Small intestine (tissue), 16 donors: ENCODE measurements at places on chromosomes 5 and 9. TPM values are rescaled to one million over a fixed set of nuclear protein-coding genes. Genes with fewer than 3 reads are reported as not detected.

Gene ABCA1
- polyA plus RNA-seq: 3.2 TPM

GRCh38 chr5:162325143-162325727 is 257.7 kb downstream of the GABRG2 start:
- no peaks in the 10 kb centered on the region for H3K36me3 ChIP-seq
- no peak for DNase-seq
- H3K27me3 ChIP-seq: no peaks in the 10 kb centered on the region
- no peak overlapping the region for H3K27ac ChIP-seq

Gene TGFBI
- 4.2 TPM for polyA plus RNA-seq

GRCh38 chr9:126211441-126212074 is 115.1 kb upstream of the MVB12B start:
- no peaks in the 10 kb centered on the region for H3K27me3 ChIP-seq
- no peak for DNase-seq
- H3K4me1 ChIP-seq: no peaks in the 10 kb centered on the region
- H3K4me3 ChIP-seq: no peak overlapping the region
- H3K36me3 ChIP-seq: no peaks in the 10 kb centered on the region

Gene REEP2
- 6.0 TPM for polyA plus RNA-seq

Gene TEX48
- polyA plus RNA-seq: not detected

GRCh38 chr9:86843206-86843605 is 104.1 kb downstream of the GAS1 start:
- peak; percentile 25 for DNase-seq
- H3K27me3 ChIP-seq: no peaks in the 10 kb centered on the region
- H3K4me1 ChIP-seq: no peaks in the 10 kb centered on the region
- no peaks in the 10 kb centered on the region for H3K36me3 ChIP-seq
- no peak overlapping the region for H3K27ac ChIP-seq

- H3K27ac ChIP-seq: no peak overlapping the region
- peak; percentile 38 for DNase-seq
- H3K4me1 ChIP-seq: no peaks in the 10 kb centered on the region
- H3K36me3 ChIP-seq: no peaks in the 10 kb centered on the region
- H3K27me3 ChIP-seq: no peaks in the 10 kb centered on the region
Measured at GRCh38 chr5:131114754-131115153, 50.3 kb downstream of the HINT1 start.

- no peaks in the 10 kb centered on the region for H3K4me1 ChIP-seq
- H3K27me3 ChIP-seq: no peaks in the 10 kb centered on the region
- H3K27ac ChIP-seq: no peak overlapping the region
- no peaks in the 10 kb centered on the region for H3K36me3 ChIP-seq
- no peak for DNase-seq
Measured at GRCh38 chr5:93100428-93100827, 480.6 kb downstream of the NR2F1-AS1 start.

DNA sequence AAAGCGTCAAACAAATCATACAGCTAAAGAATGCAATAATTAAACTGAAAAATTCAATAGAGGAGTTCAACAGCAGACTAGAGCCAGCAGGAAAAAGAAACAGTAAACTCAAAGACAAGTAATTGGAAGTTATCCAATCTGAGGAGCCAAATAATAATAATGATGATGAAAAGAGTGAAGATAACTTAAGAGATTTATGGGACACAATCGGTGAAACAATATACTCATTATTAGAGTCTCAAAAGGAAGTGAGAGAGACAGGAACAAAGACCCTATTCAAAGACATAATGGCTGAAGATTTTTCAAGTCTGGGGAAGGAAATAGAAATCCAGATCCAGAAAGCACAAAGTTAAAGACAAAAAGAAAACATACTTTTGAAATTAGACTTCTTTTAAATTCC is 263.9 kb upstream of the NR4A3 start:
- H3K36me3 ChIP-seq: no peaks in the 10 kb centered on the region
- no peak overlapping the region for H3K27ac ChIP-seq
- H3K4me3 ChIP-seq: no peak overlapping the region
- H3K27me3 ChIP-seq: peaks cover 3% of the 10 kb centered on the region

Gene ADAMTSL2
- 0.59 TPM for polyA plus RNA-seq

DNA sequence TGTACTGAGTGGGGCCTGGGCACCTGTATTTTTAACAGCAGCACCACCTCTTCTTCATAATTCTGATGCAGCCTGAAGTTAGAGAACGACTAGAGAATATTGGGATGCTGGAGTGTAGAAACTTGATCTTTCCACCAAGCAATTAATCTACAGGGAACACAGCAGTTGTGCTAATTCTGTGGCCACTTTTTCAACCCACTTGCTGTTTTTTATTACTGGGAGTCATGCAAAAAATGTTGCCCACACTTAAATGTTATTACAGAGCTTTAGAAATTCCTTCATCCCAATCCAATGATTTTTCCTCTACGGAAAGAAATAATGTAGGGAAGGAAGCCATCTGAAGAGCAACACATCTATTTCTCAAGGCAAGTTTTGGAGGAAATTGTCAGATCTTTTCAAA is 190.9 kb upstream of the TUT7 start:
- no peak overlapping the region for H3K27ac ChIP-seq
- H3K4me1 ChIP-seq: no peaks in the 10 kb centered on the region
- no peaks in the 10 kb centered on the region for H3K36me3 ChIP-seq
- peaks cover 2% of the 10 kb centered on the region for H3K27me3 ChIP-seq

Gene PAXX
- polyA plus RNA-seq: 75.6 TPM

GRCh38 chr9:71975833-71976232 is 64.4 kb downstream of the C9orf85 start:
- H3K27ac ChIP-seq: no peak overlapping the region
- H3K4me3 ChIP-seq: no peak overlapping the region
- H3K4me1 ChIP-seq: no peaks in the 10 kb centered on the region
- no peaks in the 10 kb centered on the region for H3K27me3 ChIP-seq
- no peaks in the 10 kb centered on the region for H3K36me3 ChIP-seq
